ENCODE measurements at places on chromosomes 7 and 10. TPM values are rescaled to one million over a fixed set of nuclear protein-coding genes. Genes with fewer than 3 reads are reported as not detected.

The NUPR2 gene
- not detected for total RNA-seq

The ZNF804B gene
- total RNA-seq: not detected

The TRIM4 gene
- 17.8 TPM for total RNA-seq

The TSPAN12 gene
- total RNA-seq: 0.05 TPM

The BEND7 gene
- 0.79 TPM for total RNA-seq

The GPER1 gene
- total RNA-seq: 0.25 TPM

The LIPF gene
- not detected for total RNA-seq

The EGR2 gene
- total RNA-seq: not detected

The PRKCQ gene
- 0.10 TPM for total RNA-seq

The NEBL gene
- total RNA-seq: 0.05 TPM

The ZNF3 gene
- 23.6 TPM for total RNA-seq

The ABCC2 gene
- 6.1 TPM for total RNA-seq

The HOXA6 gene
- 3.7 TPM for total RNA-seq

The CREB5 gene
- total RNA-seq: 10.5 TPM

The TBX20 gene
- 4.3 TPM for total RNA-seq

The MPP7 gene
- total RNA-seq: 0.94 TPM

The OR9A2 gene
- not detected for total RNA-seq

All from M059J (cell line).